ENCODE measurements at places on chromosomes 2 and 18.

GRCh38 chr18:75074196-75075015, 134.5 kb downstream of the PTGR3 start:
- no peak for DNase-seq

- DNase-seq, result no peak
These were observed 48.4 kb downstream of the DTNA start for GRCh38 chr18:34758378-34758948.

DNA sequence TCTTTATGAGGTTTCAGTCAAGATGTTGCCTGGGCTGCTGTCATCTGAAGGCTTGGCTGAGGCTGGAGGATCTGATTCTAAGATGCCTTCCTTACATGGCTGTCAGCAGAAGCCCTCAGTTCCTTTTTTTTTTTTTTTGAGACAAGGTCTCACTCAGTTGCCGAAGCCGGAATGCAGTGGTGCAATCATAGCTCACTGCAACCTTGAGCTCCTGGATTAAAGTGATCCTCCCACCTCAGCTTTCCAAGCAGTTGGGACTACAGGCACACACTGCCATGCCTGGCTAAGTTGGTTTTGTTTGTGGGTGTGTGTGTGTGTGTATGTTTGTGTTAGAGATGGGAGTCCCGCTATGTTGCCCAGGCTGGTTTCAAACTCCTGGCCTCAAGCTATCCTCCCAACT, 13.1 kb upstream of the SLC35F5 start:
- DNase-seq, result no peak

DNA sequence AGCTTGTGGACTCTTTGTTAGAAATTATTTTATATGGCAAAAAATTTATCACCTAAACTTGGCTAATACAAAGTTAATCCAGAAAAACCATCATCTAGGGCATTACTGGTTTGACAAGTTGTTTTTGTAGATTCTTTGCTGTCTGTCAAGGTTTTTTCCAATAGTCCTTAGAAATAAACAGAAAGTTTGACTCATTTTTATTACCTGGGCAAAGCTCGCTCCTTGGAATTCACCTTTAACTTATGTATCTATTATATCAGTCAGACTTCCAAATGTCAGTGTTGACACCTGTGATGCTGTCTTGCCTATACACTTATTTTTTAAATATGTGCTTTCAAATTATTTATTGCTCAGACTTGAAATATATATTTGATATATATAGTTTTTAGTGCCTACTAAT, 21.7 kb downstream of the LAMA3 start:
- DNase-seq, result no peak

DNA sequence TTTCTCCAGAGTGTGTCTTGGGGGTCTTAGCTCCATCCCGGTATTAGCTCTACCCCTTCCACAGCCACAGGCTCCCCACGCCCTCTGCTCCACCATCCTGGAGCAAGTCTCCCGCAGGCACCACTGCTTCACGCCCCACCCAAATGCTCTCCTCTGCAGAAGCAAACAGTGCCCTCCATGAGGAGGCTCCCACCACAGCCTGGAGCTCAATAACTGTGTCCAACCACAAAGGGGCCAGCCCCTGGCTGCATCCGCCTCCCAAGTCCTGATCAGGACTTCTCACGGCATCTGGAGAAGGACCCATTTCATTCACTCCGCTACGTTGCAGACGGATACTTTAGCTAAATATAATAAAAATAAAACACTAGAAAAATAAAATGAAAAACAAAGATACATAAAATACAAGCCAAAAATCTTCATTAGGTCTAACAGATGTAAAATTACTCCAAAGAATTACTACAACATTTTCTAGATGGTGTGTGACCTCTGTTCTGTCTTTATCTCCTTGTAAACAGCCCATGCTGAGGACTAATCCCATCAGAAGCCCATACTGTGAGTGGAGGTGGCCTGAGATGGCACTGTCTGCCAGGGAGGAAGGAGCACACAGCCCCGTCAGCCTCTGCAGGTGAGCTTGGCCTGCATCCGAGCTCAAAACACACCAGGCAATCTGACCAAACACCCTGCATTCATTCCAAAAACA, 210.8 kb upstream of the RAB6C start:
- DNase-seq, result no peak

GRCh38 chr18:22493940-22494339, 76.2 kb upstream of the CTAGE1 start:
- DNase-seq, result no peak

- DNase-seq, result peak; percentile 53
These were observed 25.7 kb upstream of the FAM178B start for GRCh38 chr2:97011977-97012569.

GRCh38 chr2:181313845-181314244, 143.3 kb upstream of the ITGA4 start:
- no peak for DNase-seq

DNA sequence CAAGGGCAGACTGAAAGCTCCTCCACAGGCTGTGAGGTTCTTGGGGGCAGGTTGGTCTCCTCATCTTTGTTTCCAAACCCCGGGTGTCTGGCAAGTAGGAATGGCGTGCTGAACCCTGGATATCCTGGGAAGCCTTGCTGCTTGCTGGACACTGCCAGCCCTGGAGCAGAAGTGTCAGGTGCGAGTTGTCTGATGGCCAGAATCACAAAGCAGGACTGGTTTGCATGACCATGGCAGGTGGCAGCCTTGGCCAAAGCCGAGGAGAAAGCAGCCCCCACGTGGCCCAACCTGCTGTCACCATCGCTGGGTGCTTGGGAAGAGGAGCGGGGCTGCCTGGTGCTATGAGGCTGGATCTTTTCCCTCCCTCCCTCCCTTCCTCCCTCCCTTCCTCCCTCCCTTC, 309.5 kb upstream of the HS6ST1 start:
- no peak for DNase-seq

DNA sequence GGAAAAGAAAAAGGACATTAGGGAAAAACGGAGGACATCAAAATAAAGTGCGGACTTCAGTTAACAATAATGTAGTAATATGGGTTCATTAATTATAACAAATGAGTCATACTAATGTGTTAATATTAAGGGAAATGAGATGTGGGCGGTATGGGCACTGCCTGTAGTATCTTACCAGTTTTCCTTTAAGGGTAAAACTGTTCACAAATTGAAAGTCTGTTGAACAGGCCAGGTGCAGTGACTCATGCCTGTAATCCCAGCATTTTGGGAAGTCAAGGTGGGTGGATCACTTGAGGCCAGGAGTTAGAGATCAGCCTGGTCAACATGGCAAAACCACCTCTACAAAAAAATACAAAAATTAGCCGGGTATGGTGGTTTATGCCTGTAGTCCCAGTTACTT, 56.8 kb upstream of the PMAIP1 start:
- DNase-seq, result no peak
